Activated CD4-positive, alpha-beta memory T cell treated with anti-CD3 and anti-CD28 coated beads for 36 hours (primary cell): ENCODE measurements at places on chromosomes 3 and 15. TPM values are rescaled to one million over a fixed set of nuclear protein-coding genes. Genes with fewer than 3 reads are reported as not detected.
A peak's percentile ranks its signal among the peaks of the same experiment; 100 is the strongest.

HRG gene
- not detected for total RNA-seq

GRCh38 chr3:134060561-134061385 lies 31.0 kb upstream of the SLCO2A1 start:
- no peak for DNase-seq

- DNase-seq, result no peak
These were observed 33.4 kb downstream of the KAT2B start for GRCh38 chr3:20073683-20074082.

GRCh38 chr3:184508938-184509337 lies 52.6 kb upstream of the EPHB3 start:
- DNase-seq, result no peak

CILP gene
- not detected for total RNA-seq

DNA sequence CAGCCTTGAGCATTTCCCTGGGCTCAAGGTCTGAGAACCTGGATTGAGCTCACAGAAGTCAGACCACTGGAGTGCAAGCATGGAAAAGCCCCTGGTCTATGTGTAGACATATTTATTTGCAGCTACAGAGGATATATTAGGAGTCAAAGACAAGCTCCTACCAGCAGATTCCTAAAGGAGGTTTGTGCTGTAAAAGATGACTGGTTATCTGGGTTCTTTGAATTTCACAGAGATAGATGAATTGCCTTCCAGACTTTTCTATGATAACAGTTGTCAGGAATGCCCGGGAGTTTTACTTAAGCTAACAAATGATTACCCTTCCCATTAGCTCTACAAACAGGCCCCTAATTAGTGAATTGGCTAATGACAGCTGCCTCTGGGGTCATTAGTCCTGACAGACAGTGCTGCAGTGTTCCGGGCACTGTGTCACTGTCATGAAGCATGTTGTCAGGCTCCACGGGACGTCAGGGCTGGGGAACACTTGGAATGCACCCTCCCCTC lies 48.8 kb upstream of the PLXNA1 start:
- DNase-seq, result no peak

- no peak for DNase-seq
These were observed 119.1 kb downstream of the TCF12 start for GRCh38 chr15:57037548-57037947.

OR5K2 gene
- not detected for total RNA-seq

- no peak for DNase-seq
These were observed 30.6 kb downstream of the PSMD6 start for GRCh38 chr3:63992516-63993209.

- DNase-seq, result no peak
These were observed 147.5 kb upstream of the SOX2 start for GRCh38 chr3:181564222-181564621.

GRCh38 chr3:187944390-187945179 lies 199.3 kb upstream of the BCL6 start:
- no peak for DNase-seq

DNA sequence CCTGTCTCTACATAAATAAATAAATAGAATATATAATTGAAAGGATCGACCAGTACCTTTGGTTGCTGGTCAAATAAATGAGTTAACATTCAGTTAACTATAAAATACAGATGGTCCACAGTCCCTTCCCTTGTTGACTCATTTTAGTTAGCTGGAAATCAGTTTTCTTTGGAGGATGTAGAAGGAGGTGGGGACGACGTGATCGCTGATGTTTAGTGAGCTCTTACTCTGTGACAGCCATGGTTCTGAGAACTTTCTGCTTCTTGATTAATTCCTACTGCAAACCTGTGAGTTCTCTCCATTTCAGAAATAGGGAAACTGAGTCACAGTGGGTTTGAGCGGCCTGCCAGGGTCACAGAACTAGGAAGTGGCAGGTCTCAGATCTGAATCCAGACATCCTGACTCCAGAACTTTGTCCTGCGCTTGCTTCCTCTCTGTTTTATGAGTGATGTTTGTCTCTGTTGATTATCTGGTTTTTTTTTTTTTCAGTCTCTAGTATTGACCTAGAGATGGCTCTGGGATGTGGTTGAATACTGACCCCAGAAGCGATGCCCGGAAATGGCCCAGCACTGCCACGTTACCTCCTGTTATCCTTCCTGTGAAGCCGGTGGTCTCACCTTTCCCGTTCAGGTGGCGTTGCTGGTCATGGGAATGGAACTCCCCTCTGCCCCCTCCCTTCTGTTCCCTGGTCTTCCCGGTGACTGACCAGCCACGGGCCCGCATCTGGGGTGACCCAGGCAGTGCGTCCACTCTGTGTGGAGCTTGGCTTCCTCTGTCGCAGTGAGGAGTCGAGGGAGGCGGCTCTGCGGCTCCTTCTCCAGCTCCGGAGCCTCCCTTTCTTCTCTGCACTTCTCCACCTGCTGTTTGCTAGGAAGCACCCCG lies 18.2 kb downstream of the SYNM start:
- no peak for DNase-seq

CPLX3 gene
- total RNA-seq, result not detected

DNA sequence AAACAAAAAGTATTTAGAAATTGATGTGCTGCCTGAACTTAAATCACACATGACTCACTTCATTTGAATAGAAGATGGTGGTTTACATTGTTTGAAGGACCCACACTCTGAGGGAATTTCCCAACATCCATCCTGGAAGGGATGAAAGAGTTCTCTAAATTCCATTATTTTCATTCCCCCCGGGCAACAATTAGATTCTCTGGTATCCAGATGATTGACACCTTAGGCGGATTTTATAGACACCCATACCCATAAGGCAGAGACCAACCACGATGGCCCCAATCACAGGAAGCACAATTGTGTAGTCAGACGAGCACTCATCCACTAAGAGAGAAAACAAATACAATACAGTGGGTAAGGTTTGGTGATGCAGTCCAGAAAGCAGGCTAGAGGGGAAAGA lies 24.6 kb upstream of the MCCC1 start:
- no peak for DNase-seq

- no peak for DNase-seq
These were observed 204.1 kb downstream of the CNTN3 start for GRCh38 chr3:74410276-74410941.

LARP6 gene
- total RNA-seq, result not detected

- no peak for DNase-seq
These were observed 13.5 kb downstream of the PPM1M start for GRCh38 chr3:52259035-52259434.

TMEM207 gene
- not detected for total RNA-seq

LINGO1 gene
- not detected for total RNA-seq

SH2D7 gene
- total RNA-seq, result not detected

- DNase-seq, result no peak
These were observed 897.6 kb upstream of the NR2F2 start for GRCh38 chr15:95432878-95433405.

DNA sequence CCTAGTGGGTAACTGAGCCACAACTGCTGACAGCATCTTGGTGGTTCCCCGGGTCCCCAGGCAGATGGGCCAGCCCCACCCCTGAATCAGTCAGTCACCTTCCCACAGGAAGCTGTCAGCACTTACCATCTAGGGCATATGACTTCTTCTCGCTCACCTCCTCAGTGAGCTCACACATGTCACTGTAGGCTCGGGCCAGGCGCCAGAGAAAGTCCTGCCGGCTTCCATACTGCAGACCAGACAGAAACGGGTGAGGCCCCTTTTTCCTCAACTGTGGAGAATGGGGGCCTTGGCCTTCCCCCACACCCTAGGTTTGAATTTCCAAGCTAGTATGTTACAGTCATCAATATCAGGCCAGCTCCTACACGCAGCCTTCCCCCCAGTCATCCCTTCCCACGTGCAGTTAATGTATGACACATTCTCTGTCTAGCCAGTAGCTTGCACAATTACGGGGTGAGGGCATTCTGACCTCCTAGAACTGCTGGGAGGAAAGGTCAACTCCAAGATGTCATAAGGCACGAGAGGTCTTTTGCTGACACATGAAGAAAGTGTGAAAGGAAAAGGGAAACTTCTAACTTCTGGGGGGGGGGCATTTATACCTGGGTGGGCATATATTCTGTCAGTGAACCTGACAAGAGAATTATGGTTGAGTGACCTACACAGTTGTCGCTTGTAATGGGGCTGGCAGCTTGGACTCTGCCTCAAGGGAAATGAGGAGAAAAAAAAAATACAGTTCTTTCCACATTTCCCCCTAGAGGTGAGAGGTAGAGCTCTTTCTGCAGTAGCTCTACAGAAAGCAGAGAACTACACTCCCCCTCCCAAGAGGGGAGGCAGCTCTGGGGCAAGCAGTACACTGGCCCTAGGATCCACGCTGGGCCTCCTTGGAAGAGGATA lies 10.9 kb downstream of the RMDN3 start:
- DNase-seq, result peak; percentile 86

- no peak for DNase-seq
These were observed 195.7 kb downstream of the STT3B start for GRCh38 chr3:31728403-31728802.

LRRC31 gene
- total RNA-seq, result not detected

DNA sequence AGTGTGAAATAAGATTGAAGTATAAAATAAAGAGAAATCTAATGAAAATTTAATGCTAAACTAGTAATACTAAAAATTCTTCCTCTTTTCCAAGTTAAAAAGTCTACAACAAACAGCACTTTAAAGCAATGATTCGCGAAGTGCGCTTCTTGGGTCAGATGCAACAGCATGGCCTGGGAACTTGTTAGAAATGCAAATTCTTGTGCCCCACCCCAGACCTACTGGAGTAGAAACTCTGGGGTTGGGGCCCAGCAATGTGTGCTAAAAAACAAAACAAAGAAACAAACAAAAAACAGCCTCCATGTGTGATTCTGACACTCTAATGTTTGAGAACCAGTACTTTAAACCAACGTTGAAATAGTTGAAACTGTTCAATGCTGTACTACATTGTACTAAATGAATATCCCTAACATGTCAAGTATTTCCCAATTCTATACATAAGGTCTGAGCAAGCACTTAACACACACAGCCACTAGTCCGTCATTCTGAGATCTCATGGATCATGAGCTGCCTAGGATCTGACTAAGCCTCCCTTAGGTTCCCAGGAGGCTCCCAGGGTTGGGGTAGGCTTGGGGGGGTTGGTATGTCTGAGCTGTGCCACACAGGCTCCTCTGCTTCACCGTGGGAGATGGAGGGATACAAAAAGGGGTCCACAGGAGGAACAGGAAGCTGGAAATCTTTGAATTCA lies 6.1 kb downstream of the RASGRP1 start:
- DNase-seq, result peak; percentile 44

CCR8 gene
- total RNA-seq, result 0.51 TPM

SGO1 gene
- total RNA-seq, result 37.4 TPM

GRCh38 chr15:74955796-74956647 lies 550 bp downstream of the RPP25 start:
- DNase-seq, result peak; percentile 82

DNA sequence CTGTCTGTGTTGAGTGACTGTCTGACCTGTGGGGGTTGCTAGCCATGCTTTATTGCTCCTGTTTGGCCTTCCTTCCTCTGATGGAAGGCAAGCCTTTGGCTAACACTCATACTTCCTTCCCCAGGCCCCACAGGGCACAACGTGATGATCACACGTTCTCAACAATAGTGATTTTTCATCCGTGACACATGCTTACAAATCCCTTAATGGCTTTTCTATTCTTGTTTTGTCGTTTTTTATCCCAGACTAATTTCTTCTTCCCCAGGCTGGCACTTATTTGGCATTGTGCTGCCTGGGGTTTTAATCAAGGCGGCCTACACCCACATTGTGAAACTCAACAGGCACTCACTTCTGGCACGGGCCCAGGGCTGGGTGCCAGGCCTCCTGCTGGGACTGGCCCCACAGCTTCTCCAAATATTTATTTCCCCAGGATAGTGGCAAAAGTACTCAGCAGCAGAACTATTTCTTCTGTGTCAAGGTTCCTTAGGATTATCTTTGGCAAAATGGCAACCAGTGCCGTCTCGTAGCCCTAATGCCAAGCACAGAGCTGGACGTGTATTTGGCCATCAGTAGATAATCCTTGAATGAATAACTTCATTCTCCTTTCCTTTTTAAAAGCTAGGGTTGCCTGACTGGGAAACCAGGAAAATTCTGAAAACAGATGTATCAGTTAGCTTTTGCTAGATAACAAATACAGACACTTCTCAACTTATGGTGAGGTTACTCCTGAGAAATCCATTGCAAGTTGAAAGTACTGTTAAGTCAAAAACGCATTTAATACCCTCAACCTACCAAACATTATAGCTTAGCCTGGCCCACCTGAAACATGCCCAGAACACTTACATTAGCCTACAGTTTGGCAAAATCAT lies 30.6 kb downstream of the CMTM7 start:
- no peak for DNase-seq

LIPH gene
- total RNA-seq, result not detected

DNA sequence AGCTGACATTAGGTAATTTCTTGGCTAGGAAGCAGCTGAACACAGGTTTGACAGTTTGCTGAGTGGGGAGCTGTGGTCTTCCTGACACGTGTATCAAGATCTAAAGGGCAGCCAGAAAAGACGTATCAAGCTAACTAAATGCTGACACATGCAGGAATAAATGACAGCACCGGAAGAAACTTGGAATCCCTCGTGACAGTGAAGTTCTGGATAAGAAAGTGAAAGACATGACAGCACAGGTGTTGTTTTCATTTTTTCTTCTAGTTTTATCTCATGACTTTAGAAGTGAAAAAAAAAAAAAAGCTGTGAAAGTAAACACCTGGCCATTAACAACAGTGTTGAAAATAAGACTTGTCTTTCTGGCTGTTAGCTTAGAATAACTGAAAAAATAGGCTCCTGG lies 48.7 kb downstream of the FGF7 start:
- peak; percentile 11 for DNase-seq

- no peak for DNase-seq
These were observed 74.6 kb upstream of the PDZRN3 start for GRCh38 chr3:73699327-73699726.

ZIC4 gene
- not detected for total RNA-seq

DNA sequence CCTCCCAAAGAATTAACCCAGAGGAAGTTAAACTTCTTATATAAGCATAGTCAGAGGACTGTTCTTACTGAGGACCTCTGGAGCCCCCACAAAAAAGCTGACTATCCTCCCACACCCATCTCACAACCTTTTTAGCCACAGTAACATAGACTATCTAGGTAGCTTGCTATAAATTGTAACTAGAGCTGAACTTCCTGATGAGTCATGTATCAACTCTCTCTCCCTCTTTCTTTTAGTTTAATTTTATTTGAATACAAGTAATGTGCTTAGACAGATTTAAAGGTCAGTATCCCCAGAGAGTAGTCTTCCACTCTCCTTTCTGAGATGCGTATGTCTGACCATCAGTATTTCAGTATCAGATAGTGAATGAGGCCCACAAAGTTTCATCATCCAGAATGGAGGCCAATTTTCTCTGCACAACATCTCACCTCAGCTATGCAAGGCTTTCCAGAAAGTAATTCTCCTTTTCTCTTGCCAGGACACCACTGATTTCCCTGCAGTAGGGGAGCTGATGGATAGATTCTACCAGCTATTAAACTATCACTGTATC lies 104.0 kb upstream of the MYRIP start:
- DNase-seq, result no peak

- DNase-seq, result no peak
These were observed 459.6 kb downstream of the NSUN3 start for GRCh38 chr3:94522488-94522887.

SPINK8 gene
- not detected for total RNA-seq

CCDC13 gene
- not detected for total RNA-seq

CKMT1B gene
- 0.36 TPM for total RNA-seq

- no peak for DNase-seq
These were observed 22.9 kb downstream of the EPHB3 start for GRCh38 chr3:184584464-184584891.
